ENCODE measurements at places on chromosomes 16 and 17. TPM values are rescaled to one million over a fixed set of nuclear protein-coding genes. Genes with fewer than 3 reads are reported as not detected.

- H3K4me3 ChIP-seq, result no peak overlapping the region
- no peak for DNase-seq
- no peaks in the 10 kb centered on the region for H3K27me3 ChIP-seq
- no peaks in the 10 kb centered on the region for H3K36me3 ChIP-seq
- H3K27ac ChIP-seq, result no peak overlapping the region
Measured at GRCh38 chr16:72876221-72876620, 171.7 kb downstream of the ZFHX3 start.

DNA sequence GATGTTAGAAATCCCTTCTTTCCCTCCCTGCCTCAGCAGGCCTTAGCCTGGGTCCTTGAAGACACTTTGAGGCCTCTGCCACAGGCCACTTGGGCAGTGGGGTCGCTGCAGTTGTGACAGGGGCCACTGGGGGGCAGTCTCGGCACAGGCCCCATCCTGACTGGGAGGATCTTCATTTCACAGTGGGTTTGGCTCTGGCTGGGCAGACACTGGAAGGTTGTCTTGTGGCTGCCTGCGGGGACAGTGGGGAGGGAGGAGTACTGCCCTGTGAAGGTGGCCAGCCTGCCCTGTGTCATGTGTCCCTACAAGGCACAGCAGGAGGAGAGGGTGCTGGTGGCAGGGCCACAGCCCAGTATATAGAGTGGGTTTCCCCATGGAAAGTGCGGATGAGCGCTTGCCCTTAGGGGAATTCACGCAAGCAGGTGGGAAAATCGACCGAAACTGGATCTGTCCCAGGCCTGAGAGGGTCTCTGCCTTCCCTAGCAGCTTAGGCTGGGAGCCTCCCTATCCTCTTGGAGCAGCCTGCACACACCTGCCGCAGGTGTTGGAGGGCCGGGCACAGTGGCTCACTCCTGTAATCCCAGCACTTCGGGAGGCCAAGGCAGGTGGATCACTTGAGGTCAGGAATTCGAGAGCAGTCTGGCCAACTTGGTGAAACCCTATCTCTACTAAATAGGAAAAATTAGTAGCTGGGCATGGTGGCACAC is 28.8 kb downstream of the GINS2 start:
- H3K4me1 ChIP-seq, result peaks cover 27% of the 10 kb centered on the region
- H3K36me3 ChIP-seq, result no peaks in the 10 kb centered on the region
- DNase-seq, result peak; percentile 81
- no peaks in the 10 kb centered on the region for H3K27me3 ChIP-seq
- H3K4me3 ChIP-seq, result no peak overlapping the region

- DNase-seq, result peak; percentile 63
- peaks cover 7% of the 10 kb centered on the region for H3K36me3 ChIP-seq
- peak overlapping the region; percentile 78 for H3K4me3 ChIP-seq
- peak overlapping the region; percentile 41 for H3K27ac ChIP-seq
Measured at GRCh38 chr17:28746611-28747050, 2.8 kb downstream of the TRAF4 start.

- H3K27me3 ChIP-seq, result peaks cover 100% of the 10 kb centered on the region
- H3K36me3 ChIP-seq, result no peaks in the 10 kb centered on the region
- peak overlapping the region; percentile 36 for H3K4me3 ChIP-seq
- DNase-seq, result no peak
- peaks cover 13% of the 10 kb centered on the region for H3K4me1 ChIP-seq
Measured at GRCh38 chr17:61405686-61406536, 6.3 kb downstream of the TBX2 start.

GRCh38 chr17:37848690-37849616 is 75.3 kb upstream of the TBC1D3K start:
- H3K4me3 ChIP-seq, result no peak overlapping the region
- H3K27me3 ChIP-seq, result peaks cover 6% of the 10 kb centered on the region
- H3K27ac ChIP-seq, result no peak overlapping the region

DNA sequence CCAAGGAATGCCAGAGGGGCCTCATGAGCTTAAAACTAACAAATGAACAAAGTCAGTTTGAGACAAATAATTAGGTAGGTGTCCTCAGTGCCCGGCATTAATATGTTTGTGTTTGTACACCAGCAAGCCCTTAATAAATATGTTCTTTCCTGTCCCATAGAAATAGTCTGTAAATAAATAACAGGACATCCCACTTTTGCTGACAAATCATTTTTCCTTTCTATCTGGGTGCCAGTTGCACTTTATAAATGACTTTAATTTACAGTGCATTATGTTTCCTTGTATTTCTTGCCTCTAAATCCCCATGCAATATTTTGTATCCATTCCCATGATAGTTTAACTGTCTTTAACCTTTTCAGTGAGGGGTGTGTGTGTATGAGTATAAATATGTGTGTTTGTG is 170.3 kb downstream of the CBLN1 start:
- no peak overlapping the region for H3K4me3 ChIP-seq
- H3K4me1 ChIP-seq, result peaks cover 10% of the 10 kb centered on the region
- DNase-seq, result no peak
- no peaks in the 10 kb centered on the region for H3K27me3 ChIP-seq
- H3K27ac ChIP-seq, result no peak overlapping the region
- H3K36me3 ChIP-seq, result no peaks in the 10 kb centered on the region

The NPIPB13 gene
- 4.0 TPM for total RNA-seq

The TP53TG3 gene
- not detected for total RNA-seq

Data from neural progenitor cell (in vitro differentiated cells).